Endothelial cell (in vitro differentiated cells): ENCODE measurements at places on chromosomes 3 and 15. TPM values are rescaled to one million over a fixed set of nuclear protein-coding genes. Genes with fewer than 3 reads are reported as not detected.

Gene CCR9
- not detected for total RNA-seq

Gene LTK
- total RNA-seq: 25.7 TPM

Gene LDHAL6B
- total RNA-seq: not detected

Gene CXCR6
- total RNA-seq: not detected

Gene CRABP1
- 3.3 TPM for total RNA-seq

Gene LCTL
- total RNA-seq: not detected

Gene ABHD10
- total RNA-seq: 18.7 TPM

Gene UROC1
- not detected for total RNA-seq

Gene MYL3
- not detected for total RNA-seq

Gene CPEB1
- total RNA-seq: not detected
